Type B pancreatic cell (in vitro differentiated cells): ENCODE measurements at places on chromosomes 12 and 14. TPM values are rescaled to one million over a fixed set of nuclear protein-coding genes. Genes with fewer than 3 reads are reported as not detected.

FAM90A1 gene
- 0.36 TPM in 1 of 2 replicates, not detected in the other for total RNA-seq

RNASE11 gene
- not detected in 2 replicates for total RNA-seq

YAF2 gene
- 13.0 and 22.9 TPM in 2 replicates for total RNA-seq

PIK3C2G gene
- 4.6 and 8.4 TPM in 2 replicates for total RNA-seq

SALL2 gene
- total RNA-seq = 16.2 and 75.8 TPM in 2 replicates

PZP gene
- total RNA-seq = 0.07 and 0.12 TPM in 2 replicates

LRTM2 gene
- 0.12 and 0.95 TPM in 2 replicates for total RNA-seq

REC8 gene
- 84.2 and 221 TPM in 2 replicates for total RNA-seq

NEUROD4 gene
- total RNA-seq = 1.6 and 3.3 TPM in 2 replicates

TAS2R13 gene
- total RNA-seq = 0.79 and 1.3 TPM in 2 replicates

SLC6A15 gene
- 1.4 and 14.8 TPM in 2 replicates for total RNA-seq

NAV3 gene
- total RNA-seq = 5.6 and 24.9 TPM in 2 replicates

DLK1 gene
- total RNA-seq = 149 and 405 TPM in 2 replicates

AQP2 gene
- total RNA-seq = 0.55 TPM in 1 of 2 replicates, not detected in the other

GPR135 gene
- total RNA-seq = 0.83 and 2.7 TPM in 2 replicates

CLEC12A gene
- 0.50 and 0.65 TPM in 2 replicates for total RNA-seq

IKZF4 gene
- total RNA-seq = 6.1 and 21.0 TPM in 2 replicates

CCDC197 gene
- total RNA-seq = not detected in 2 replicates

TESPA1 gene
- total RNA-seq = not detected in 2 replicates

CLEC6A gene
- total RNA-seq = not detected in 2 replicates
